Anterior cingulate cortex (tissue), 58 donors: ENCODE measurements at places on chromosomes 16 and 17.

DNA sequence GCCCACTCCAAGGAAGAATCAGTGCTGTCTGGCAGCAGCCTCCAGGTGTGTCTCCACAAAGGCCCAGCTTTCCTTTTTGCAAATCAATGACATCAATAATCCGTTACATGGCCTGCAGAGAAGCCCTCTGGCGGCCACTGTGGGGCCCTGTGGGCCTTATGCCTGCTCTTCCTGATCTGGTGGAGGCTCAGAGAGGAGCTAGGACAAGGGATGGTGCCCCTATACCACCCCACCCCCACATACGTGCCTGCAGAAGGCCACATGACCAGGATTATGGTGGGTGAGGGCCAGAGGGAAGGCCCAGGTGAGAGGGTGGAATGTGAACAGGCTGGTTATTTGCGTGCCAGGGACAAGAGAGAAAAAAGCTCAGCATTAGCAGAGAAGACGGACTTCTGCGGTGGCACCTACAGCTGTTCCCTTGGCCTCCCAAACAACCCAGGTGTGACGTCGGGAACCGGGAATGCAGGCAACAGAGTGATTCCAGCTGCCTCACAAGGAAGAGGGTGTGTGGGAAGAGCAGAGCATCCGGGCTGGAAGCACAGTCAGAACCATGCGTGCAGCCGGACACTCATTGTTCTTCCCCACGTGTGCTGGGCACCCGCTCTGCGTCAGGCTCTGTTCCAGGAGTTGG, 22.5 kb downstream of the EIF4A3 start:
- DNase-seq, result no peak

DNA sequence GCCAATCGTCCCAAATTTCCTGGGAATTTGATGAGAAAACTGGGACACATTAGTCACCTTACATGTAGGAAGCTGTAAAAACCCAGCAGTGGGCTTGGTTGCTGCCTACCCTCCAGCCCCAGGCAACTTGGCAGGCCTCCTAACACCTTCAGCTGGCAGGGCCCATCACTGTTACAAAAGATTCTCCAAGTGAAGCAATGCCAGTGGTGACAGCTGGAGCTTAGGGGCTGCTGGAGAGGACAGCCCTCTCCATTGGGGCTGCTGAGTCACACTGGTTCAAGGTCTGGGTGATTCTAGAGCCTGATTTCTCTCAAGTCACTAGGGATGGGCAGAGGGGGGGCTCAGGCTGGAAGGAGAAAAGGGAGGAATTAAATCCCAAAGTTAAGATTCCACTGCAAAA, 180.6 kb downstream of the COPRS start:
- DNase-seq, result no peak

DNA sequence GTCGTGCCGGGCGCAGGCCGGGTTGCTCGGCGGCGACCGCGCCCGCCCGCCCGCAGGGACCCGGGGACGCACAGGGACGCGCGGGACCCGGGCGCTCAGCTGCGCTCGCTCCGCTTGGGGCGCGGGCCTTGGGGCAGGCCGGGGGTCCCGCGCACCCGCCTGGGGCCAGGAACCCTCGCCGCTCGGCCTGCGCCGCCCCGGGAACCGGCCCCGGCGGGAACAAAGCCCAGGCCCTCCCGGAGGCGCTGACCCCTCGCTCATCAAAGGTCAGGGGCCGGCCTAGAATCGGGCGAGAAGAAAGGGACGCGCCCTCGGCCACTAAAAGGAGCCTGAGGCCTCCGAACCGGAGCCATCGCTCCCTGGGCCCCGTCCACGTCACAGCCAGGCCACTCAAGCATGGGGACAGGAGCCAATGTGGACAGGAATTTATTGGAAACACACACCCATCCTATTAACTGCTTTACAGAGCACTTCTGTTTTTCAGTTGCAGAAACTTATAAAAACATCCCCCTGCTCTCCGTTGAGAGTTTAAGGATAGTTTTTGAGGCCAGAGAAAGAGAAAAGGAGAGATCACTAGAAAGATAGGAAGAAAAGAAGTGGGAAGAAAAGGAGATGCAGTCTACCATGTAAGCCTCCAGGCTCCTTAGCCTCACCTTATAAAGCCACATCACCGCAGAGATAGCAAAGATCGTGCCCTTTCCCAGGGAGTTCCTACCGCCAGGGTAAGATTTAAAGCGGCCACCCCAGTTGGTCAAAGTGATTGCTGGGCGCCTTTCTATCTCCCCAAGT, 558 bp upstream of the ZFHX3 start:
- no peak for DNase-seq

- no peak for DNase-seq
Measured at GRCh38 chr17:1374431-1375177, 25.4 kb downstream of the YWHAE start.
